Stimulated activated CD4-positive, alpha-beta T cell treated with anti-CD3 and anti-CD28 coated beads, Interleukin-15, amount 100 ng/mL, for 1 hour (primary cell): ENCODE measurements at places on chromosomes 5 and 9.

DNA sequence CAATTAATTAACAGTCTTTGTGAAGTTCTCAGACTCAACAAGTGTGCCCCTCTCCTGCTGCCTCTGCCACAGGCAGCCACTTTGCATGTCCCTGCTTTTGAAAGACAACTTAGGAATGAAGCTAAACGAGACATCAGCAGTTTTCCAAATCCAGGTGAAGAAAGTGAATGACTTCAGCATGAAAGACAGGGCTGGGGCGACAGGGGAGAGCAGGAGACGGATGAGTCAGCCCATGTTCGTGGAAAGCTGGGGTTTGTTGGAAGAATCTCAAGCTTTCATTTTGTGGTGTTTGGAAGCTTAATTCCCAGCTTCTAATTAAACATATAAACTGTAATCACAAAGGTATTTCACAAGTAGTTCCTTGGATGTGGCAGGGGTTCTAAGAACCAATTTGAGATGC lies 207.8 kb upstream of the MAP3K1 start:
- DNase-seq = no peak

- no peak for DNase-seq
Observed at GRCh38 chr5:178142642-178143041, 11.0 kb downstream of the NHP2 start.

DNA sequence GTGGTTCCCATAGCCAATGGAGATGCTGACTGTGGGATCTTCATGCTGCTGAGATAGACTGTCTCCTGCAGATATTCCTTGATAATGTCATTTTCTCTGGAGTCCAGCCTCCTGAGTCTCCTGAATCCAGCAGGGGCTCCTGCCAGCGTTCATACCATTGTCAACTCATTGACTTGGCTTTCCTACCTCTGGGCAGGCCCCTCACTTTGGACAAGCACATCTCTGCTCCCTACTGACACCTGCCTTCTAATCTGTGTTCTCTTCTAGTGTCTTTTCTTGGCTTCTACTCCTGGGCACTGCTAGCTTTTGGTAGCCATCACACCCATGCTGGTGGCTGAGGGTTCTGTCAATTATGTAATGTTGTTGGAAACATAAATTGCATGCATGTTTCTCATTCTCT lies 138.0 kb downstream of the ADCY2 start:
- DNase-seq = no peak

DNA sequence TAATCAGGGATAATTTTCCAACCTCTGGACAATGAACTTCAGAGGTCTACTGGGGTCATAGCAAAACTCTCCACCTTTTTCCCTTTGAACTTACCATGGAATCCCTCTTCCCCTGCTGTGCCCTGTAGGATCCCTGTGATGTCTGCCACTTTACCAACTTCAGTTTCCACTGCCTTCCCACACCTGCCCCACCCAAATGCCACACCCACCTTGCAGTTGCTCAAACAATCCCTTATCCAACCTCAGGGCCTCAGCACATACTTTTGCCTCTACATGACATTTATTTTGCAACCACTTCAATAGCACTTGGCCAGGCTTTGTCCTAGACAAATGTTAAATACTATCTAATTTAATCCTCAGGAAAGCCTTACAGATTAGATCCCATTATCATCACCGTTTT lies 463.7 kb upstream of the WWC1 start:
- no peak for DNase-seq

- no peak for DNase-seq
Observed at GRCh38 chr9:134879664-134880483, 736 bp upstream of the FCN2 start.
